ENCODE measurements at places on chromosomes 12 and 14.

DNA sequence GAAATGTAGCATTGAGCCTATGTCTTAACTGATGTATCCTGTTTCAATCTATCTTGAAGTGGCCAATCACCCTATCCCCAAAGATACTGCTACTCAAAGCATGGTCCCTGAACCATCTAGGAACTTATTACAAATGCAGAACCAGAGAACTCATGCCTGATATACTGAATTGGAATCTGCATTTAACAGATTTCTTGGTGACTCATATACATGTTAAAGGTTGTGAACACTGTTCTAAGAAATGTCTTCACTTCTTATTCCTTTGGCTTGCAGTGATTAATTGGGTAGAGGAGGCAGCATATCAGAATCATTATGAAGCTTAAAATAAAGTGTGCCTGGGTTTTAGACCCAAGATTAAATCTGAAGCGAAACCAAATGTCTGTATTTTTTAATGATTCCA is 795.6 kb downstream of the DIO2 start:
- DNase-seq, result no peak

DNA sequence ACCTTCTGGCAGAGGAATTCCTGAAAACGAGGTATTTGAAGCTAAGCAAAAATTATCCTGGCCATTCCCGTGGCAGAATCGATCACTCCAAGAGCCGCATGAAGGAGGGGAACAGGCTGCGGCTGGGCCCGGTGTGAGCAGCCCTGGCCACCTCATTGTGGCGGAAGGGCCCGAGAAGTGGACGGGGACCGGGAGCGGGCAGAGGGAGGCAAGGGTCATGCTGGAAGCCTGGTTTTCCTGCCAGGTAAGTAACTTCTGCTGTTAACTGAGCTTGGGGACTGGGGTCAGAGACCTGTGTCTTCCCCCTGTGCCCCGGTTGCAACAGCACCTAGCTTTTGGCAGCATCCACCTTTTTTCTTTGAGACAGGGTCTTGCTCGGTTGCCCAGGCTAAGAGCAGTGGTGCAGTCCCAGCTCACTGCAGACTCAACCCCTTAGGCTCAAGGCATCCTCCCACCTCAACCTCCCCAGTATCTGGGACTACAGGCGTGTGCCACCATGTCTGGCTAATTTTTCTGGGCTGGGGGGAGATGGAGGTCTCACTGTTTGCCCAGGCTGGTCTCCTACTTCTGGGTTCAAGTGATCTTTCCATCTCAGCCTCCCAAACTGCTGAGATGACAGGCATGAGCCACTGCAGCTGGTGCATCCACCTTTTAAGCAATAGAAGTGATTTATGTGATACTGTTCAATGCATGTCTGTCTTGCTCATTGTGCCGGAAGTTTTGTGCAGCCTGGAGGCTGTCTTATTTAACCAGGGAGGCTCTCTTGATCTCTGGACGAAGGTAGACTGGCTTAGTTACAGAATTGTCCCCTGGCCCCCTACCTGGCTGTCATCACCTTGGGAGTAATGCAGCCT is 174.0 kb upstream of the MYL2 start:
- DNase-seq, result no peak

DNA sequence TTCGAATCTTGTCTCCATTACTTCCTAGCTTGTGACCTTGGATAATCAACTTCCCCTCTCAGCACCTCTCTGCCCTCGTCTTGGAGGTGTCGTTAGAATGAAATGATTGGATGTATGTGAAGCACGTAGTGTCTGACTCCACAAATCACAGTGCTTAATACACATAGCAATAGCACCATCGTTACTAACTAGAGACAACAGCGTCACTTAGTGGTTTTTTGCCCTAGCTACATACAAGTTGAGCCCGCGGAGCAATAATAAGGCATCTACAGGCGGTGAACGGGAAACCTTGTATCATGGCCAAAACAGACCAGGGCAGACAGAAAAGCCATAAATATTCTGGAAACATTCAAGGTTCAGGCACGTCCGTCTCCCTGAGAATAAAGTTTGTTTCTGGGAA is 154.9 kb downstream of the ASCL4 start:
- no peak for DNase-seq

DNA sequence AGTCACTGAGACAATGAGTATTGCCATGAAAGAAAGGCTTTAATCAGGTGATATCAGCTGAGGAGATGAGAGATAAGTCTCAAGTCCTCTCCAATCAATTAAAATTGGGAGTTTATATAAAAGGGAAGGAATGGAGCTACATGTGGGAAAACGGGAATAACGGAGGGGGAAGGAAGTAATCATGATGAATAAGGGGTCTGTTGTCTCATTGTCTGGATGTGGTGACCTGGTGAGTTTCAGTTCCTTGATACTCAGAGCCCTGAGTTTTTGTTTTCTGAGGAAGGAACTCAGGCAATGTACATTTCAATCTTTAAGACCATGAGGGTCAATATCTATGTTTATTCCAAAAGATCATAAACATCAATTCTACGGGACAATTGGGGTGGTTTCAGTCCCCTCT is 198.8 kb downstream of the KITLG start:
- DNase-seq, result no peak

DNA sequence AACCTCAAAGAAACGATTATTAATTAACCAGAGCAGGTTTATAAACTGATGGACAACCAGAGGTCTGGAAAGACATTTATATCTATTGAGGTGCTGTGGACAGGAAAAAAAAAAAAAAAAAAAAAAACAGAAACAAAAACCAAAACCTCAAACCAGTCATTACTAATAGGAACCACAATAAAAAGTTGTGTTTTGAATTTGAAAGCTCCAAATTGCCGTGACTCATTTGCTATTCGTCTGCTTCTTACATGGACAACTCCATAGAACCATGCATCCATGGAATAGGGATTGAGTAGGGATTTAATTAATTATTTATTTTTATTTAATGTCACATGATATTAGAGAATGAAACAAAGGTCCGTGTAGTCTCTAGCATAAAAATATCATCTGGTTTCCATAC is 134.1 kb upstream of the SSTR1 start:
- DNase-seq, result no peak

DNA sequence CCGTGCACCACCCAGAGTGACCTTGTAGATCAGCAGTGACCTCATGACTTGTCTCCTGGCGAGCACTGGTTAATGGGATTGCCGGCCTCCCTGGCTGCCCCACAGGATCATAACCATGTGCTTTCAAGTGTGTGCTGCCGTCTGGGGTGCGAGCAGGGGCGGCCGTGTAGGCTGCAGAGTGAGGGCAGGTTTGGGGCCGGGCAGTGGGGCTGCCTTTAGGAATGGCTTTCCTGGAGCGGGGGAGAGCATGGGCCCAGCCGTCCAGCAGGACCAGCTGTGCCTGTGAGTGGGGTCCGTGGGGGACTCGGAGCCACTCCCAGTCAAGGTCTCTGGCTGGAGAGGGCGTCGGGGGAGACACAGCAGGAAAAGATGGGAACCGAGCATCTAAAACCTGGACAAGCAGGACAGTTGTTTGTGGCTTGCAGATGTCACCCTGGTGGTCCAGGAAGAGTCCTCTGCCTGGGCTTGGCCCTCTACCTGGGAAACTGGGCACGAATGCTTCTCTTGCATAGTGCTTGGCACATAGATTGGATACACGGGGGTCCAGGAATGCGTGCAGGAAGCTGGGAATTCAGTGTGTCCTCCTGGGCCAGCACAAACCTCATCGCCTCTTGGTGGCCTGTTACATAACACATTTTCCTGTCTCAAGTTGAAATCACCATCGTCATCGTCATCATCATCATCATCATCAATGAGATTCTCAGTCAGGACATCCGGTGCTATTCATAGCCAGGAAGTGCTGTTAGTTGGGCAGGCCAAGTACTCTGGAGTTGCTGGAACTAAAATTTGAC is 96.0 kb downstream of the ADGRD1 start:
- DNase-seq, result no peak

- DNase-seq, result no peak
Measured at GRCh38 chr12:116418551-116418950, 140.6 kb upstream of the MAP1LC3B2 start.

DNA sequence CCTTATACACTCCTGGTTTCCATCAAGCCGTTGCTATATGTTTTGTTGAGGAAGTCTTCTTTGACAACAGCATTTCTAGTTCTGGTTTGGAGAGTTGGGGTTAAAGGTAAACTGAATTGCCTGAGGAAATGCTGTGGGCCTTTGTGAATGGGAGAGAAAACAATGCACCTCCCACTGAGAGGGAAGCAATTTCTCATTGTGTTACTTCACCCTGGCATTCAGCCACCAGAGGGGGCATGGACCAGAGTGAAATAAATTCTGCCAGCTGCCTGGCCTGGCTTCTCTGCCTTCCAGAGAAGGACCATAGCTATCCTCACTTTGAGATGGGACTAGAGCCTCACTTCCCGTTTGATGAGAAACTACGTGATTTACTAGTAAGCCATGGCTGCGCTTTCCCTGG is 475.3 kb downstream of the EGLN3 start:
- no peak for DNase-seq

Data from stimulated activated CD4-positive, alpha-beta T cell treated with anti-CD3 and anti-CD28 coated beads, Interleukin-1b, Interleukin-23, amount 100 ng/mL, for 24 hours (primary cell).